ENCODE measurements at places on chromosomes 13 and 19.
A peak's percentile ranks its signal among the peaks of the same experiment; 100 is the strongest.

- DNase-seq: no peak
- no peak overlapping the region for H3K27ac ChIP-seq
- H3K27me3 ChIP-seq: no peaks in the 10 kb centered on the region
- H3K36me3 ChIP-seq: no peaks in the 10 kb centered on the region
These were observed 234.9 kb downstream of the KCTD12 start for GRCh38 chr13:76651286-76651685.

DNA sequence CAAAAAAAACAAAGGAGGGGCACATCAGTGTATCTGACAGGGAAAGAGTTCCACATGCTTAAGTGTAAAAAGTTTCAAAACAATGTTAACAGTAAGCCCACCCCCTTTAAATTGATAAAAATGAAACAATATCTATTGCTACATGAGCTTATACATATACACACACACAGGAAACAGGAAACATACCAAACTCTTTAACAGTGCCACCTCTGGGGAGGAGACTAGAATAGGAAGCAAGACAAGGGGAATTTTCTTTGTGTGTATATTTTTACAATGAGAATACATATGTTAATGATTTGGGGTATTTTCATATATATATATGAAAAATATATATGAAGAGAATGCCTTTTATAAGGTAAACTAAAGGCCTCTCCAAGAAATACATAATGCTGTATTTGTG is 44.7 kb downstream of the TPT1 start:
- no peak for DNase-seq
- H3K27ac ChIP-seq: no peak overlapping the region
- no peaks in the 10 kb centered on the region for H3K27me3 ChIP-seq
- H3K4me3 ChIP-seq: no peak overlapping the region
- no peaks in the 10 kb centered on the region for H3K4me1 ChIP-seq

DNA sequence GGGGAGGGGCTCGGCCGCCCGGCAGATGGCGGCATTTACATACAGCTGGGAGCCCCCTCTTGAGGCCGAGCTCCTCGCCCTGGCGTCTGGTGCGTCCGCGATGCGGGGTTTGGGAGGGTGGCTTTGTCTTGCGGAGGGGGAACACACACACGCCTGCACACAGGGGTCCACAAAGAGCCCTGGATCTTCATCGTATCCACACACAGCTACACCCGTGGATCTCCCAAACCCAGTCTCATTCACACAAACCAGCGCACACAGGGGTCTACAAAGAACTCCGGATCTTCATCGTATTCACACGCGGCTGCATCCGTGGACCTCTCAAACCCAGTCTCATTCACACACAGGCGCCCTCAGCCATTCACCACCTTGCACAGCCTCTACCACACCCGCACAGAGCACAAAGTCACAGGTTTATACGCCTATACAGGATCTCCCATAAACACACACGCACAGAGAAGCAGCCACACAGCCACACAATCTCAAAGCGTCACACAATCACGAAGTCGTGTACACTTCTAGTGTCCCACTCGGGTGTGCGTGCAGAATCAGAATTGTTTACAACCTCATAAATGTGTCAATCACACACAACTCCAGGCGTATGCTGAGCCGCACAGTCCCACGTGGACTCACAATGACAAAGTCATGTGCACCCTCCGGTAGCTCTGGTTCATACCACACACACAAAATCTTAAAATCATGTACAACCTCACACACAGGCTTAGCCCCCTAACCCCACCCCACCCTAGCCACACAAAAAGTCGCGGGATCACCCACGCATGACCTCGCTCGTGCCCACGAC is 550 bp upstream of the DLL3 start:
- peak overlapping the region; percentile 40 for H3K27ac ChIP-seq
- H3K4me1 ChIP-seq: peaks cover 9% of the 10 kb centered on the region
- H3K27me3 ChIP-seq: no peaks in the 10 kb centered on the region
- no peak overlapping the region for H3K4me3 ChIP-seq
- peak; percentile 88 for DNase-seq
- no peaks in the 10 kb centered on the region for H3K36me3 ChIP-seq

DNA sequence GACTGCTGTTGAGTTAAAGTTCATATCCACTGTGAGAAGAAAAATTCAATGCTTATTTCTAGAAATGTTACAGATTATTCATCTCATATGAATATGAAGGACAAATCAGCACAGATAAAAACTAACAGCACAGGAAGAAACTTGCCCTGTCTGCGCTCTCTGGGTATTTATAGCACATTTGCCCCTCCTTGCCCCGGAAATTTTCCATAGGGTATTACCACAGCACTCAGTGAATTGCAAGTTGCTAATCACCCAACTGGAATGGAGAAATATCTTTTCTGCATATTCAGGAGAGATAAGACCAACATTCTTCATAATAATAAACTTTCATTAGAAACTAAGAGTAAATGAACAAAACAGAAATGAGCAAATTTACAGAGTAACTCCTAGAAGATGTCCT is 318.0 kb upstream of the KLF12 start:
- no peak overlapping the region for H3K27ac ChIP-seq
- no peaks in the 10 kb centered on the region for H3K4me1 ChIP-seq
- no peak for DNase-seq
- H3K27me3 ChIP-seq: no peaks in the 10 kb centered on the region

DNA sequence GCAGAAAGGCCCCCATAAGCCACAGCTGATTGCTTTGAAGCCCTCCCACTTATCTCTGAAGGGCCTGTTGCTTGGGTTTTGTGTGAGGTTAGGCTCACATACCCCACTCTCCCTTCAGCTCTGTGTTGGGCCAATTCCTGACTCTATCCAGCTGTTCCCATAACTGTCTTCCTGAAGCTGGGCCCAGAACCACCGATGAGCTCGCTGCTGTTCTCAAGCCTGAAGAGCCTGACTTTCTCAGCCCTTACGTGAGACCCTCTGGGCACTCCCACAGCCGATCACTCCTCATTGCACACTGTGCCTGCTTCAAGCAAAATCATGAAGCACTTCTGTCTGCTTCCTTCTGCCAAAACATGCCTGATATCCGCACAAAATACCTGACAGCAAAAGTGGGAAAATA is 124.1 kb downstream of the CRYL1 start:
- H3K4me1 ChIP-seq: no peaks in the 10 kb centered on the region
- H3K36me3 ChIP-seq: no peaks in the 10 kb centered on the region
- no peak overlapping the region for H3K27ac ChIP-seq
- H3K27me3 ChIP-seq: no peaks in the 10 kb centered on the region
- no peak for DNase-seq

- no peak overlapping the region for H3K27ac ChIP-seq
- H3K4me1 ChIP-seq: peaks cover 3% of the 10 kb centered on the region
- H3K27me3 ChIP-seq: no peaks in the 10 kb centered on the region
- no peak overlapping the region for H3K4me3 ChIP-seq
These were observed 403.5 kb upstream of the GPC6 start for GRCh38 chr13:92823059-92823458.

DNA sequence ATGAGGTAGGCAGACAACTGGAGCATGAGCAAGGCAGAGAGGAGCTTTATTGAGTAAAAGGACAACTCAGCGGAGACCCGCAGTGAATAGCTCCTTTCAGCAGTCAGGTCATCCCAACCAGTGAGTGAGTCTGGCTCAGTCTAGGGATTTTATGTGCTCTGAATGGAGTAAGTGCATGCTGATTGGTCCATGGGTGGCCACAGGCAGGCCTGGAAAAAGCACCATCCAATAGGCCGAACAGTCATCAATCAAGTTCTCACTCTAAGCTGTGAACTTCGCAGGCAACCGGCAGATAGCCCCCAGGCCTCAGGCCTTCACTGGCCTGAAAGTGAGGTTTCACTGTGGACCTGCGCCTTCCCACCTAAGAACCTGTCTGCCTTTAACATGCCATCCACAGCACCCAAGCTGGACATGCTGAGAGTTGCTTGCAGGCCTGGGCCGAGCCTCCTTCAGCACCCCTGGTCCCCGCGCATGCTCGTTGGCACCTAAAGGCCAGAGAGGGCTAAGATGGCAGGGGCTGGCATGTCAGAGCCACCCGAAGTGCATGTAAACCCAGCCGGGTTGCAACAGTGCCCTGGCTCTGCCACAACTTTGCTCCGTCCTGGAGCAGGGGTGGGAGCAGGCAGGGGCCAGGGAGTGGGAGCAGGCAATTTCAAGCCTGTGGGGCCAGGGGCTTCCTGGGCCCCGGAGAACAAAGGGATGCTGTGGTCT is 698.7 kb downstream of the SLITRK1 start:
- no peak overlapping the region for H3K27ac ChIP-seq
- H3K36me3 ChIP-seq: no peaks in the 10 kb centered on the region
- H3K4me3 ChIP-seq: no peak overlapping the region
- no peaks in the 10 kb centered on the region for H3K4me1 ChIP-seq
- no peak for DNase-seq

- peaks cover 13% of the 10 kb centered on the region for H3K4me1 ChIP-seq
- no peaks in the 10 kb centered on the region for H3K36me3 ChIP-seq
- no peak for DNase-seq
- H3K27me3 ChIP-seq: no peaks in the 10 kb centered on the region
- no peak overlapping the region for H3K4me3 ChIP-seq
- H3K27ac ChIP-seq: peak overlapping the region; percentile 40
These were observed 401.7 kb downstream of the IRS2 start for GRCh38 chr13:109384491-109385241.

GRCh38 chr13:51714663-51715168 is 89.2 kb downstream of the DHRS12 start:
- no peak for DNase-seq
- H3K4me1 ChIP-seq: no peaks in the 10 kb centered on the region
- H3K36me3 ChIP-seq: no peaks in the 10 kb centered on the region
- no peak overlapping the region for H3K4me3 ChIP-seq
- H3K27me3 ChIP-seq: no peaks in the 10 kb centered on the region

GRCh38 chr13:33262594-33262993 is 23.0 kb downstream of the STARD13 start:
- no peaks in the 10 kb centered on the region for H3K27me3 ChIP-seq
- peaks cover 55% of the 10 kb centered on the region for H3K4me1 ChIP-seq
- H3K27ac ChIP-seq: no peak overlapping the region
- DNase-seq: no peak

GRCh38 chr13:71254384-71254783 is 612.6 kb downstream of the DACH1 start:
- no peaks in the 10 kb centered on the region for H3K27me3 ChIP-seq
- no peak for DNase-seq
- no peak overlapping the region for H3K27ac ChIP-seq
- H3K36me3 ChIP-seq: no peaks in the 10 kb centered on the region
- no peaks in the 10 kb centered on the region for H3K4me1 ChIP-seq

GRCh38 chr13:91346062-91346461 is 1.4 kb upstream of the MIR17HG start:
- H3K36me3 ChIP-seq: peaks cover 17% of the 10 kb centered on the region
- H3K4me3 ChIP-seq: no peak overlapping the region
- no peak for DNase-seq
- peaks cover 16% of the 10 kb centered on the region for H3K4me1 ChIP-seq

DNA sequence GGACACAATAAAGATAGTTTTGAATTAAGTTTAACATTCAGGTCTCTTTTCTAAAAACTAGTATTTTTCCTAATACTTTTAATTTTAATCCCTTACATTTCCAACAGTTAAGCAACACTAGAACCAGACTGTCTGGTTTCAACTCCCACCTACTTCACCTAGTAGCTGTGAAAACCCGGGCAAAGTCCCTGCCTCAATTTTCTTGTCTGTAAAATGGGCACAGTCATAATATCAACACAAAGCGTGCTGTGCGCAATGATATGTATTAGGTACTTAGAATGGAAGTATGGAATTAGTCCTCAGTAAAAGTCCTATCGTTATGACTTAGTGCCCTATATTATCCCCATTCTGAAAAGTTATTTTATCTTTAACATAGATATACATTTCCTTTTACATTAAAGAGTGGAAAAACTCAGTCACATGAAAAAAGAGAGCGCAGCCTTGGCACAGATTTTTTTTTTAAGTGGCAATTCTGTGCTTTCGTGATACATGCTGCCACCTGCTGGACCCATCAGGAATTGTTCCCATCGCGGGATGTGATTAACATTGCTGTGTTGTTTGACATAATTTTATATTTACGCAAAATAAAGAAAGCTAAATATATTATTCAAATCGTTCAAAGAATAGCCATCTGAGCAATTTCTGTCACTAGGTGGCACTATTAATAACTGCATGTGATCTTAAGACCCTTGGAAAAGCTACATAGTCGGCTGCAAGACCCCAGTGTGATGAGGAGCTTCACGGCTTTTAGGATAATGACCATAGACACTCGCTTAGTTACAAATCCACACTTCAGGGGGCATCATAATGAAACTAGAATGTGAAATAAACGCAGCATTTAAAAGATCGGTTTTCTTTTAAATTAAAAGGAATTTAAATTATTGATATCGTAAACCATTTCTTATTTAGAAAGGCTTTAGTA is 59.9 kb downstream of the LIG4 start:
- H3K27me3 ChIP-seq: no peaks in the 10 kb centered on the region
- no peaks in the 10 kb centered on the region for H3K36me3 ChIP-seq
- no peak overlapping the region for H3K27ac ChIP-seq

DNA sequence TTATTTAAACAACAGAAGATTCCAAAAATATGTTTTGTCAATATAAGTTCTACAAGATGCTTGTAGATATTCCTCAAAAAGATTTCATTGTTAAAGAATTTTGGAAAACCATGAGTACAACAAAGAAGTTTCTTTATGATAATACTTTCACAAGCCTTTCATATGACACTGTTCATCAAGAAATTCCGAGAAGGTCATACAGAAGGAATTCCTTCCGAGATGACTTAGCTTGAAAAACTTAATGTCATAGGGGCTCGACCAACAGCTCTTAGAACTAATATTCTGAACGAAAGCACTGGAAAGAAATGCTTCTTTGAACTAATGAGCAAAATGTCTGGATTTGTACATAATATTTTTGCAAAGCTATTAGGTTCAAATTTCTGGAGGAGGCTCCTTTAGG is 403.4 kb downstream of the KLF5 start:
- H3K4me1 ChIP-seq: no peaks in the 10 kb centered on the region
- H3K4me3 ChIP-seq: no peak overlapping the region
- H3K36me3 ChIP-seq: no peaks in the 10 kb centered on the region
- H3K27ac ChIP-seq: peak overlapping the region; percentile 19

DNA sequence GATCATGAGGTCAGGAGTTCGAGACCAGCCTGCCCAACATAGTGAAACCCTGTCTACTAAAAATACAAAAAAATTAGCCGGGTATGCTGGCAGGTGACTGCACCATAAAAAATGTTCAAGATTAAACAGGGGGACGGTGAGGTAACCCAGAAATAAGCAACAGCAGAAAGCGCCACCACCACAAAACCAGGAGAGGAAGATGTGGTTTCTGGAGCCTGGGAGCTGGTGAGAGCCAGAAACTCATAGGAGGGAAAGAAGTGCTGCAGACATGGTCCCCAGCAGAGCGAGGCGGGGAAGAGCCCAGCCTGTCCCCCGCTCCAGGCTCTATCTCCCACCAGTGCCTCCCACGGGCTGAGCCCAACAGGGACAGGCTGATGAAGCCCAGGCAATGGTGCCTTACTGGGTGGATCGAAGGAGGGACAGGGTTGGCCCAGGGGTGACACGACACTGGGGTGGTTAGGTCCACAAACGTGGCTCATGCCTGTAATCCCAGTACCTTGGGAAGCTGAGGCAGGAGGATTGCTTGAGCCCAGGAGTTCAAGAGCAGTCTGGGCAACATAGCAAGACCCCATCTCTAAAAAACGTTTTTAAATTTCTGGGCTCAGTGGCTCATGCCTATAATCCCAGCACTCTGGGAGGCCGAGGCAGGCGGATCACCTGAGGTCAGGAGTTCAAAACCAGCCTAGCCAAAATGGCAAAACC is 19.0 kb downstream of the SPC24 start:
- no peak overlapping the region for H3K27ac ChIP-seq
- no peaks in the 10 kb centered on the region for H3K27me3 ChIP-seq
- no peak overlapping the region for H3K4me3 ChIP-seq
- H3K4me1 ChIP-seq: peaks cover 11% of the 10 kb centered on the region
- H3K36me3 ChIP-seq: peaks cover 7% of the 10 kb centered on the region
